ENCODE measurements at places on chromosomes 6 and 20.

DNA sequence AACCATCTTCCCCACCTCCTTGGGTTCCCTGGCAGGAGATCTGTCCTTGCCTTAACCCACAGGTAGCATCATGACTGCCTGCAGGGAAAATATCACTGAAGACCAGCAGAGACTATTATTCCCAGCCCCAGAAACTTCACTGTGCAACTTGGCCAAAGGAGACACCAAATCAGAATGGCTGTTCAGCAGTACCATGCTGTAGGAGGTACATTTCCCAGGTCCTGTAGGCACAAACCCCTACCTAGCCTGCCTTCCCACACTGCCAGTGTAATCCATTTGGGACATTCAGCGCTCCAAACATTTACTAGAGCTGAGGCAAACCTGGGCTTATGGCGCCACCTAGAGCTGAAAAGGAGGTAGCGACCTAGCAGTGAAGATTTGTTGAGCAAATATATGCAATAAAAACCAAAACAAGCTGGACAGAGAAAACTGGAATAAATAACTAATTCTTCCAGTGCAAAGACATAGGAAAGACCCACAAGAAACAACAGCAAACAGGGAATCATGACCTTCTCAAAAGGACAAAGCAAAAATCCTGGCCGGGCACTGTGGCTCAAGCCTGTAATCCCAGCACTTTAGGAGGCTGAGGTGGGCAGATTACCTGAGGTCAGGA is 60.3 kb downstream of the VTA1 start:
- DNase-seq: peak; percentile 17

DNA sequence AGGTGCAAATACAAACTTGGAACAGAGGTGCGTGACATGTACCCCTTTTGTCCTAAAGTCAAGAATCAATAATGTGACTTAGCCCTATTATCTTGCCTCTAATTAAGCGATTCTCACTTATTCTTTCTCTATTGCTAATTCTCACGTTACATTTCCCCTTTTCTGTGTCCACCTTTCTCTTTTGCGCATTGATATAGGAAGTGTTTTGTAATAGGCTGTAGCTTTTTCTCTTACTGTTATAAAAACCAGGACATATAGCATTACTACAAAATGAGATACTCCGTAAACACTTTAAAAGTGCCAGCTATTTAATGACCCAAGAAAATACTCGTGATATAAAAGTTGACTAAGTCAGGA is 669 bp upstream of the TMEM30A start:
- DNase-seq: no peak

GRCh38 chr6:135014353-135014832 is 40.2 kb downstream of the HBS1L start:
- no peak for DNase-seq

DNA sequence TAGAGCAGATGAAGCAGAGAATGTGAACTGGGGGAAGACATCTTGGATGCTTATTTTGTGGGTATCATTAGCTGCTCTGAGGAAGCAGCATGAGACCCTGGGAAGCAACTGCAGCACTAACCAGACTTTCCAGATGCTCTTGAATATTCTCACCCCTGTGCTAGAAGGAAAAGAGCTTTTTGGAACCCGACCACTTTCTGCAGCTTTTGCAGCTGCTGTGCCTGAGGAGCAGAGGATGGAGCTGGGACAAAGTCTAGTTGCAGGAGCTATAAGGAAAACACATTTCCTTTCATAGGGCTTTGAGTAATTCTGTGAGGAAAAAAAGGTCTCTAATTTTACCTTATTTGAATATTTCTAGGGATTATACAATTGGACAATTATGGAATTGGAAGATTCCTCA is 369.7 kb downstream of the CD109 start:
- DNase-seq: no peak

GRCh38 chr20:14888134-14888533 is 550.7 kb upstream of the FLRT3 start:
- no peak for DNase-seq

- DNase-seq: no peak
Observed at GRCh38 chr6:29465279-29465678, 8.3 kb downstream of the OR2H1 start.

DNA sequence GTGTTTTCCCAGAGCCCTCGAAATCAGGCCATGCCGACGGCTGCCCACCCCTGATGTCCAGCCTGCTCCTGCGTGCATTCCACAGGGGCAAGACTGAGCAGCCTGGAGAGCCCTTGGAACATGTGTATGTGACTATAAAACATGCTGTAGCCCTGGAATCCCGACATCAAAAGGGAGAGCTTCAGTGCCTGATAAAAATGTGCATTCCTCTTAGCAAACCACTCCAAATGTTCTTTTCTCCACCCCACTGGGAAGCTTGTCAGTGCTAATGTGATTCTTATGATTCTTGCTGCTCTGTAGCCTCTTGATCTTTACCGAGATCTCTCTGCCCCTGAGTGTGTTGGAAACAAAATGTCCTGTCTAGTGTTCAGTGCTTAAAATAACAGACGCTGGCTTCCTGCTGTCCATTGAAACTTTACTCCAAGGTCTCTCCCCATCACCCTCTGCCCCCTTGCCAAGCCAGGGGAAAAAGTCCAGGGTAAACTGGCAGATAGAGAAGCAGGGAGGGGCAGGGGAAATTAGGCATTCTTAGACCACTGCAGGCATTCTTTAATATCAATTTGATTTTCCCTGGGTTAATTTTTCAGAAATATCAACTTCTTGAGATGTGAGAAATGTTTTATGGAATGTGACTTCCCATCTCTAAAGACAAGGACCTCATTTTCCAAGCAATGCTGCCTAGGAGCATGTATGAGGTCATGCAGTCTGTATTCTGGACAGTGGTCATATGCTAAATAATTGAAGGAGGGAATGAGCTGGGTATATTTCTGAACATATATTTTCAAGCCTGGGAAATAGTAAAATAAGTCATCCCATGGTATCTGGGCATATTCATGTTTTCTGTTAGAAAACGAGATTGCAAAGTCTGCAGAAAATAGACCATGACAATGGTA is 73.8 kb upstream of the ISM1 start:
- no peak for DNase-seq

Data from NCI-H1105 (cell line).